CD4-positive, CD25-positive, alpha-beta regulatory T cell (primary cell): ENCODE measurements at places on chromosomes 12 and 14. TPM values are rescaled to one million over a fixed set of nuclear protein-coding genes. Genes with fewer than 3 reads are reported as not detected.

The PFDN5 gene
- polyA plus RNA-seq: 1,352 TPM

The SMCO2 gene
- polyA plus RNA-seq: not detected

The SLC7A8 gene
- polyA plus RNA-seq: 1.0 TPM

The PTCSC3 gene
- polyA plus RNA-seq: not detected

The RPL10L gene
- not detected for polyA plus RNA-seq

The PSMB5 gene
- 28.2 TPM for polyA plus RNA-seq

The BIN2 gene
- polyA plus RNA-seq: 204 TPM

The HCAR3 gene
- not detected for polyA plus RNA-seq

The KITLG gene
- polyA plus RNA-seq: not detected

The TMEM253 gene
- polyA plus RNA-seq: not detected

The MSI1 gene
- polyA plus RNA-seq: not detected

The KRT85 gene
- not detected for polyA plus RNA-seq

The BHLHE41 gene
- not detected for polyA plus RNA-seq

The PWP1 gene
- 110 TPM for polyA plus RNA-seq

The SLC38A6 gene
- polyA plus RNA-seq: 8.4 TPM

The ADAM20 gene
- polyA plus RNA-seq: not detected

The CMAS gene
- 42.8 TPM for polyA plus RNA-seq

The CLEC9A gene
- not detected for polyA plus RNA-seq

The FAM186B gene
- polyA plus RNA-seq: 0.14 TPM

The SPTLC2 gene
- polyA plus RNA-seq: 8.9 TPM

The HOXC11 gene
- polyA plus RNA-seq: not detected

The SLC6A15 gene
- polyA plus RNA-seq: not detected

The KRT75 gene
- polyA plus RNA-seq: not detected

The C14orf39 gene
- polyA plus RNA-seq: not detected

The CLEC2B gene
- polyA plus RNA-seq: 38.8 TPM

The DIO3 gene
- polyA plus RNA-seq: not detected

The MMP19 gene
- polyA plus RNA-seq: not detected

The NGB gene
- not detected for polyA plus RNA-seq

The OVCH1 gene
- polyA plus RNA-seq: not detected

The TAS2R8 gene
- not detected for polyA plus RNA-seq

The KIF26A gene
- polyA plus RNA-seq: not detected

The CLBA1 gene
- polyA plus RNA-seq: not detected

The TMEM52B gene
- not detected for polyA plus RNA-seq

The KLHL33 gene
- not detected for polyA plus RNA-seq

The GPR68 gene
- polyA plus RNA-seq: 12.8 TPM

The HEATR5A gene
- polyA plus RNA-seq: 7.4 TPM

The B3GNT4 gene
- polyA plus RNA-seq: 0.17 TPM

The TMEM117 gene
- polyA plus RNA-seq: 2.4 TPM

The AMN1 gene
- 14.1 TPM for polyA plus RNA-seq

The DPF3 gene
- 0.16 TPM for polyA plus RNA-seq

The OR6C68 gene
- not detected for polyA plus RNA-seq

The NKX2-1 gene
- not detected for polyA plus RNA-seq

The EPYC gene
- not detected for polyA plus RNA-seq

The SIX1 gene
- polyA plus RNA-seq: not detected

The GPR132 gene
- 8.8 TPM for polyA plus RNA-seq

The APOLD1 gene
- 2.6 TPM for polyA plus RNA-seq

The GPR65 gene
- 15.5 TPM for polyA plus RNA-seq

The TSPAN11 gene
- polyA plus RNA-seq: not detected

The GALNT16 gene
- polyA plus RNA-seq: 0.05 TPM

The CISTR gene
- not detected for polyA plus RNA-seq

The ZDHHC22 gene
- not detected for polyA plus RNA-seq

The TAS2R42 gene
- polyA plus RNA-seq: not detected

The PLCZ1 gene
- polyA plus RNA-seq: not detected

The C3AR1 gene
- 11.4 TPM for polyA plus RNA-seq

The VTI1B gene
- polyA plus RNA-seq: 82.3 TPM

The SERPINA1 gene
- 0.14 TPM for polyA plus RNA-seq

The KLC1 gene
- 51.9 TPM for polyA plus RNA-seq

The SLC24A4 gene
- polyA plus RNA-seq: 0.91 TPM

The SMOC1 gene
- polyA plus RNA-seq: not detected
